Left lobe of liver (tissue), 2 donors: ENCODE measurements at places on chromosomes 2 and 18.

DNA sequence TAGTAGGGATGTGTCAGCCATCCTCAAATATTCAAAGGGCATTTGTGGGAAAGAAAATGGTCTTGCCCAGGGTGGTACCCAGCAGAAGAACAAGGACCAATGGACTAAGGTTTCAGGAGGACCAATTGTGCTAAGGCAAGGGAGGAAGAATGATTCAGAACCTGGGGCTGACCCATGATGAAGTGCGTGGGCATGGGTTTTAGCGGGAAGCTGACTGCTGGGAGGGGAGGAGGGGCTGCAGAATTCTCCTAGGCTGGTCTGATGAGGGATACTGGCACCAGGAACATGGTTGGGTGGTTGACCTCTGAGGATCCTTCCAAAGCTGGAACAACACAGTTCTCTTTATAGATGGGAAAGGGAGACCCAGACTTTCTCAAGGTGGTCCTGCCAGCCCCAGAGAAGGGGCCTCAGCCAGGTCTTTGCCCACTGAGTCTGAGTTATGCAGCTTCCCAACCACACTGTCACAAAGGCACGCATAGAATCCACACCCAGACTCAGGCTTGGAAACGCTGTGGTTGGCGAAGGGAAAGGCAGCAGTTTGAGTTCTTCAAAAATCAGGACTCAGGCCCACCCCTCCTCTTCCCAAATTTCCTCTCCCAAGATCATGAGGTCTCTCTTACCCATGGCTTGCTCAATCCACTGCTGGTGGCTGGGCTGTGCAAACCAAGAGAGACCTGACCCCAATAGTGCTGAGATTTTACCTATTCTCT, 37.3 kb downstream of the MARCO start:
- no peak for DNase-seq

- DNase-seq = no peak
Measured at GRCh38 chr18:69974365-69974764, 26.7 kb upstream of the CD226 start.

GRCh38 chr2:239693330-239693729, 292.5 kb upstream of the HDAC4 start:
- peak; percentile 31 for DNase-seq

DNA sequence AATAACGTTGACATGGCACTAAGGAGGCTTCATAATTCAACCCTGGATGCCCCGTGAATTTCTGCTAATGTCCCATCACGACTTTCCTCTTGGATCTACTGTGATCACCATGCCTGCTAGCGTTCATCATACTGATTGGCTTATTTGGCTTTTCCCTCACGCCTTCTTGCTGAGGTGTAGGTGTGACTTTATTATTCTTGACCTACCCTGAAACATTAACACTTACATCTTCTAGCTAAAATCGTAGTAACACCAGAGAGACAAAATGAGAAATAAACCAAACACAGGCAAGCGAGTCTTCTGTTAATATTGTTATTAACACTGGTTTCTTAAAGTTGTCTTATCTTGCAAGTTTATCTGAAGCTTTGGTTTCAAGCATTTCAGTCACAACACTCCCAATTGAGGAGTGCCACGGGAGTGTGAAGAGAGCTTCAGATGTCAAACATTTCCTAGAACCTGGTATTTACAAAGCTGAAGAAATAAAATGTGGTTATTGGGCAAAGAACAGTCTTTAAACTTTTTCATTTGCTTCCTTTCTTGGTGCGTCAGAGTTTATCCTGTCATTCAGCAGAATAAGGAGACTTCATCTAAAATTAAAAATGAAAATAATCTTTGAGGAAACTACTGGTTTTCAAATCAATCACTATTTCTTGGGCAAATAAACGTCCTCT, 15.4 kb upstream of the STAT1 start:
- DNase-seq = no peak

GRCh38 chr2:190646780-190647522, 1.9 kb upstream of the NAB1 start:
- DNase-seq = no peak

GRCh38 chr2:142853912-142854311, 23.6 kb upstream of the KYNU start:
- no peak for DNase-seq

DNA sequence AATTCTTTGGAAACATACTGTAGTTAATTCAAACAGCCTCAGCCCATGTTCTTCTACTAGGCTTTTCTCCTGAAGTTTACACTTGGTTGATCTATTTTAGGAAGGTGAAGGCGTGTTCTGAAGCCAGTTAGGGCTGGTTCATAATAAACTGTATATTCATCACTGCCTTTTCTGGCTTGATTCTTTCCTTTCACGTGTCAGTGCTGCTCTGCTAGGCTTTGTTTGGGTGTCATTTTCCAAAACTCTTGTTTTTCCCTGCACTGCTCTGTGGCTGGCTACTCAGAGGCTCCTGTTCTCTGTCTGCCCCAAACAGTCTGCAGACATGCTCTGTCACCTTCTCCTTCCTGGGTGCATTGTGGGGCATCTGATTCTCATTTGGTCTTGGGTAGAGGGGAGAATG, 136.1 kb downstream of the PARD3B start:
- no peak for DNase-seq

DNA sequence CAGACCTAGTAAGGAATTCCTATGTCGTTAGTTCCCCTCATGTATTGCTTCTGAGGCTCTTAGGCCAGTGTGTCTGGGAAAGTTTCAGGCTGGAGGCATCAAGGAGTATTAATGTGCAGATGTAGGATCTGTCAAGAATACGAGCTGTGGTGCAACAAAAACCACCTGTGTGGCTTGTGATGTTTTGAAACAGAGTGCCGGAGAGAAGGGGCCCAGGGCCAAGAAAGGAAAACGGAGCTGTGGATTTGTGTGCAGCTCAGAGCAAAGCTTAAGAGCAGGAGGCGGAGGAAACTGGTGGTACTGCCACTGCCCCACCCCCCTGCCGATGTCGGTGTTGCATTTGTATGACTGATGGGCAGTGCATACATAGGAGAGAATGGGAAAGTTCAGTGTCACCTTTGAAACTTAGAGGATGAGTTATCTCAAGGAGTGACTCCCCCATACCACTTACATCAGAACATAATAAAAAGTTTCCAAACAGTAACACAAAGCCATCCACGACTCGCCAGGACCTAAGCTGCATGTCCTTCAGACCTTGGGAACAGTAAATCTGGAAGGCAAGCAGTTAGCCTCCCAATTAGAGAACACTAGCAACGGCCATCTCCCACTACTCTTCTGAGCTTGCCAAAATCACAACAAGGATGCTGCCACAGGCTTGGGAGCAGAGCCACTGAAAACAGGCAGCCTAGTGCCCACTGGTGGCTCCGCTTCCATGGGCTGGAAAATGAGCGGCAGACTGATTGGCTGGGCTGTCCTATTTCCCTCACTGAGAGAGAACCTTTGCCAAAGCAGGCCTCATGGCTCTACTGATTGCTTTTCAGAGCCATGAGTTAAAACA, 152.7 kb upstream of the NT5C1B start:
- no peak for DNase-seq

DNA sequence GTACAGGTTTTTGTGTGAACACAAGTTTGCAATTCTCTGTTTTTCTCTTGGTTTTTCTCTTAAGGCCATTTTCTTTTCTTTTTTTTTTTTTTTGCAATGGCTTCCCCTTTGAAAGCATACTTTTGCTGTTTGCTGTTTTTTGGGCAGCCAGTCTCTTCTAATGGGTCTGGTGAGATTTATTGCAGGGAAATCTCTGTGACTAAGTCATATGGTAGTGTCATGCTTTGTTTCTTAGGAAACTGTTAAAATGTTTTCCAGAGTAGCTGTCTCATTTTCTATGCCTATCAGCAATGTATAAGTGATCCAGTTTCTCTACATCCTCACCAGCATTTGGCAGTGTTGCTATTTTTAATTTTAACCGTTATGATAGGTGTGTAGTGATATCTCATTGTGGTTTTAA, 27.9 kb upstream of the CDCA7 start:
- DNase-seq = no peak
